IgD-negative memory B cell (primary cell): ENCODE measurements at places on chromosomes 7 and 10. TPM values are rescaled to one million over a fixed set of nuclear protein-coding genes. Genes with fewer than 3 reads are reported as not detected.

ZKSCAN5 gene
- 5.4 TPM for polyA plus RNA-seq

GNGT1 gene
- polyA plus RNA-seq, result not detected

CHAT gene
- polyA plus RNA-seq, result not detected

NPM3 gene
- polyA plus RNA-seq, result 2.9 TPM

PDE6C gene
- not detected for polyA plus RNA-seq

USP54 gene
- polyA plus RNA-seq, result 0.75 TPM

LLCFC1 gene
- polyA plus RNA-seq, result not detected

COL1A2 gene
- not detected for polyA plus RNA-seq

ABCA13 gene
- not detected for polyA plus RNA-seq

PON1 gene
- not detected for polyA plus RNA-seq

VAX1 gene
- polyA plus RNA-seq, result not detected

GATA3 gene
- 2.0 TPM for polyA plus RNA-seq

CTBP2 gene
- polyA plus RNA-seq, result 0.50 TPM

HSPA14 gene
- 11.3 TPM for polyA plus RNA-seq

LRGUK gene
- polyA plus RNA-seq, result 0.08 TPM
